ENCODE measurements at places on chromosomes 2 and 18. TPM values are rescaled to one million over a fixed set of nuclear protein-coding genes. Genes with fewer than 3 reads are reported as not detected.

Gene CFAP65
- not detected for total RNA-seq

Gene CDK15
- 0.92 TPM for total RNA-seq

DNA sequence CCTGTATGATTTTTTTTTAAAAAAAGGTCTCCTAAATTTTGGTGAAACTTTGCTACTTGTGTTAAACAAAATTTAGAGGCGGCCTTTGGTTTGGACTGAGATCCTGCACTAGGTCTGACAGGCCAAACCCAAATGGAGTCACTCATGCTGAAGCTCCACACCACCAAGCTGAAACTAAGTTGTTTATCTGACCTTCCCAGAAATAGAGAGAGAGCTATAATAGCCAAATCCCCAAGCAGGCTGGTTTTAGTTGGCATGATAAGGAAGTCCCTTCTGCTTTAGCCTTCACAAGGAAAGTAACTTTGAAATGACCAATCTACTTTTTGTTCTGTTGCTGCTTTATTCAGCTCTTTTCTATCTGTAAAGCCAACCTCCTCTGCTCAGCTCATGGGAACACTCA, 17.1 kb upstream of the THUMPD2 start:
- DNase-seq: no peak

DNA sequence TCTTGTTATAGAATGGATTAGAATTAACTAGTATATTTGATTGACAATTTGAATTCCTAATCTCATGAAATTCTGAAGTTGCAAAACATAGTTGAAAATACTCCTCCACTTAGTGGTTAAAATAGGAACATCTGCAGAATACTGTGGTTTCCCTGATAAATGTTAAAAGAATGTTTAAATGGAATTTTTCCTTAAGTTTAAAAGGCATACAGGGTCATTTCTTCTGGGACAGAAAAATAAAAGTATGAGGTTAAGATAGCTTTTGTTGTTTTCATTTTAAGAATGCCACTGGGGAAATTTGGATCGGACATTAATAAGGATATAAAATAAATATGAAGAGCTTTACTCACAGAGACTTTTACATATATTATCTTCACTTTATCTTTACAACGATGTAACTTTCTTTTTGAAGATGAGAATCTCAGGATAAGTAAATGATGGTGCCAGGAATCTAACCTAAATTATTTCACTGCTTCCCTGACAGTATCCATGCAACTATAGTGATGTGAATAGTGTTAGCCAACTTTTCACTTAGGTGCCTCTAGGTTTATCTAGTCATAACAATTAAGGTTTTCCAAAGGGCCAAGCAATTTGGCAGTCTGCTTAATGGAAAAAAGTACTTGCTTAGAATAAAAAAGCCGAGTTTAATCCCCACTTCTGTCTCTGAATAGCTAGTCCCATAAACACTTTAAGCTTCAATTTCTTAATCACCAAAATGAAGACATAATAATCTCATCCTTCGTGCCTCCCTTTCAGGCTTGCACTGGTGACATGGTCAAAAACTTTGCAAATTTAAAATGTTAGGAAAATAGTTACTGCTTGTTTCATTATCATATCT, 151.8 kb upstream of the STK17B start:
- DNase-seq: no peak

DNA sequence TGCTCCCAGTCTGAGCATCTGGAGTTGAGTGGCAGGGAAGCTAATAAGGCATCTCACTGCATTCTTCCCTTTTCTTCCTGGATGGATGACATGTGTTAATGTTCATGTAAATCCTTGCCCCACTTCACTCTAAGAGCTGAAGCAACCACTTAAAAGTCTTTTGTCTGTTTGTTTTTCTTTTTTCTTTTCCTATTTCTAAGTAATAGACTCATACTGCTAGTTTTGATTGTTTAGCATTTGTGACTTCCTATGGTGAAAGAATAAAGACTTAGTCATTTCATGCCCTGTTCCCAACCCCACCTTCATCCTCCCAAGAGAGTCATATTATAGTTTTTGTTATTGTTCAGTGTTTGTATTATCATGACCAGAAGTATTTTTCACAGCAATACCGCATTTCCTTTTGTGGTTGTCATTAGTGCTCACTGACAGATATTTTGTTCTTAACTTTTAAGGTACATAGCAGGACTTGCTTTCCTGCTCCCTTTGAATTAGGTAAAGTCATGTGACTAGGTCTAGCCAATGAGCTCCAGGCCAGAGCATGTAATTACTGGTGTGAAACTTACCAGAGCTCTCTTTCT, 18.1 kb upstream of the SPP2 start:
- no peak for DNase-seq

GRCh38 chr2:63840081-63840784, 1.5 kb upstream of the UGP2 start:
- DNase-seq: no peak

GRCh38 chr18:56775701-56776100, 124.5 kb downstream of the WDR7 start:
- DNase-seq: no peak

GRCh38 chr18:36378205-36378604, 80.7 kb downstream of the FHOD3 start:
- DNase-seq: no peak

DNA sequence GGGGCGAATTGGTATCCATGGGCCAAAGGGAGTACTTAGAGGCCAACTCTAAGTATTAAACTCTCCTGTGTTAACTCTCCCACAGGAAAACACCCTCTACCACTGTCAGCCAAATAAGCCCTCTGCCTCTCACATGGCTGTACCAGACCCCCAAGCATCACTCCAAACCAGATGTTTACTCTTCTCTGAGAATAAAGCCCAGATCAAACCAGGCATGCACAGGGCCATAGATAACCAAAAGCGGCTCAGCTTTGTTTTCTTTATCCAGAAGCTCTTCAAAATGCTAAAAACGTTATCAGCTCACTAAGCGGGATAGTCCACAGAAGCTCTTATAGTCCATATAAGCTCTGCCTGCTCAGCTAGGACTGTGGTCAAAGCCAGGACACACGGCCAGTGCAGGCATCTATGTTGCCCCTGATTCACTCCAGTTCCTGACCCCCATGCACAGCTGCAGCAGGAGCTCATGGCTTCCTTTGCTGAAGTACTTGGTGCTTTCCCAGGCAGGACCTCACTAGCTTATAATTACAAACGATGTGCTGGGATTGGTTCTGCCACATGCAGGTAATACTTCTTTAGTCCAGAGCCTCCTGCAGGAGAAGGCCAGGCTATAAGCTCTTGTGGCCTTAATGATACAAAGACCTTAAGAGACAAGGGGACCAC, 21.0 kb upstream of the SEMA4C start:
- no peak for DNase-seq

Gene CPLX4
- total RNA-seq: not detected

DNA sequence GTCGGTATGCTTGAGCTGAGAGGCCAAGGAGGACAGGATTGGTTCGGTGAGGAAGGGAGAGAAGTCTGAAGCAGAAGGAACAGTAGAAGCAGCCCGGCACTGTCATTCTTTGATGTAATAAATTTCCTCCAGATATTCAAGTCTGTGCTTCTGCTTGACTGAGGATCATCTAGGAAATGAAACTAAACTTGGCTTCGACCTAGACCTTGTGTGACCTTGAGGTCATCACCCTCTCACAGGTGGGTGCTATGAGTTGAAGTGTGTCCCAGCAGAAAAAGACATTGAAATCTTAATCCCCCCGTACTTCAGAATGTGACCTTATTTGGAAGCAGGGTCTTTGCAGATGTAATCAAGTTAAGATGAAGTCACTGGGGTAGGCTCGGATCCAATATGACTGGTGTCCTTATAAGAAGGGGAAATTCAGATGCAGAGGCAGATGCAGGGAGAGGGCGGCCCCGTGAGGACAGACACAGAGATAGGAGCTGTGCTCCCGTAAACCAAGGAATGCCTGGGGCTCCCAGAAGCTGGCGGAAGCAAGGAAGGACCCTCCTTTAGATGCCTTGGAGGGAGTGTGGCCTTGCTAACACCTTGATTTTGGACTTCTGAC, 49.0 kb downstream of the PRKCE start:
- DNase-seq: no peak

- no peak for DNase-seq
Measured at GRCh38 chr2:10033251-10034006, 9.9 kb upstream of the KLF11 start.

DNA sequence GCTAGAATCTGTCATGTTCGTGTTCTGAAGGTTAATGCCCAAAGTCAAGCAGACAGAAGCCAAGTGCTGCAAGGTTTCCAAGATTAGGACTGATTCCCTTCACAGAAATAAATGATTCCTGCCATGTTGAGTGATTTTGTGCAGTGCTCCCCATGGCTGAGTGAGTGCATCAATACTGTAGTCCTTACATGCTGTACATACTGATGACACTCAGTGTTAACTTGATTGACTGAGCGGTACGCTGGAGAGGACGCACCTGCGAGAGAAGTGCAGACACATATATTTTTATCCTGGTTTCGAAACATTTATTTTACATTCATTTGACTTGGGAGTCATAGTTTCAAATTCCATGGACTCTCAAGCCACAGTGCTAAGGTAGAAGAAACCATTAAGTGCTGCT, 92.0 kb downstream of the ASXL3 start:
- DNase-seq: no peak

DNA sequence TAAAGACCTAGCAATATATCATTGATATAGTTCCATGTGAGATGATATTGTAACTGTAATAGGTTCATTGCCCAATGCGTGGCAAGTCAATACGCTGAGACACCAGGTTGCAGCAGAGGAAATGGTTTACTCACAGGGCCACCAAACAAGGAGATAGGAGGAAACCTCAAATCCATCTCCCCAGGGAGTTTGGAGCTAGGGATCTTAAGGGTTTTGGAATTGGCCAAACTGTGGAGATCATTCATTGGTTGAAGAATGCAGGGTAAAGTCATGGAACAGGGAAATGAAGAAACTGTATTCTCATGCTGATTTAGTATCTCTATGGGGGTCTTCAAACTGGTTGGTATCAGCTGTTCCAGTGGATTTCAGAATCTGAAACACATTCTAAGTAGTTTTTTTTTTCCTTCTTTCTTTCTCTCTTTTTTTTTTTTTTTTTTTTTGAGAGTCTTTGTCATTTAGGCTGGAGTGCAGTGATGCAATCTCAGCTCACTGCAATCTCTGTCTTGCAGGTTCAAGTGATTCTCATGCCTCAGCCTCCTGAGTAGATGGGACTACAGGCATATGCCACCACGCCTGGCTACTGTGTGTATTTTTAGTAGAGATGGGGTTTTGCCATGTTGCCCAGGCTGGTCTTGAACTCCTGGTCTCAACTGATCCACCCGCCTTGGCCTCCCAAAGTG, 30.7 kb upstream of the PPM1B start:
- no peak for DNase-seq

Gene SYT4
- not detected for total RNA-seq

Gene USP37
- total RNA-seq: 8.0 TPM

DNA sequence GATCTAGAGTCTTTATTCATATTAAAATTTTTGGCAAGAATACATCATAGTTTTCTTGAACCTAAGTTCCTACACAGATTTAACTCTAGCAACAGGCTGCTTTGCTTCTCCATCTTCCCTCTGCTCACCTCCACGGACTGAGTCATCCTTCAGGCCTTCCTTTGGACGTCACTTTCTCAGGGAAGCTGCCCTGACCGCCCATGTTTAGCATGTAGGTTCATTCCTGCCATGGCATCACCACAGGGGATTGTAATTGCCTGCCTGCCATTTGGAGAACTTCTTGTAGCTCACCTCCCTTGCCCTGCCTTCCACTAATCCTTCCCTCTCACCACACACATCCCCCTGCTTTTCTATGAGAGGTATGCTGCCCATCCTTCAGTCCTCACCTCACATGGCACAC, 43.9 kb upstream of the B3GNT2 start:
- no peak for DNase-seq

DNA sequence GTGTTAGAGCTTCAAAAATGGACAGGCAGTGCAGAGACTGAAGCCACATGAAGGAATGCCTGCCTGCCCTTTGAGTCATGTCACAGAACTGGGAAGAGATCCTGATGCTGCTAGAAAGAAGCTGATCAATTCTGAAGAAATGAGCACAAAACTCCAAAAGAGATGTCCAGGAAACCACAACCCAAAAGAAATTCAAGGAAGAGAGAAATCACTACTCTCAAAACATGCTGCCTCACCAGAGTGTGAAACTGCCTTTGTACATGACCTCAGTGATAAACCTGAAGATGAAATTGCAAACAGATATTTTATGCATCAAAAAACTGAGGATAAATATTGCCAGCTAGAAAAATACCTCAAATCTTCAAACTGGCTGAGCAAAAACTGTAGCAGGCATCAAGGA, 20.5 kb downstream of the USP40 start:
- no peak for DNase-seq

GRCh38 chr2:99960790-99961189, 181.6 kb downstream of the AFF3 start:
- DNase-seq: no peak

DNA sequence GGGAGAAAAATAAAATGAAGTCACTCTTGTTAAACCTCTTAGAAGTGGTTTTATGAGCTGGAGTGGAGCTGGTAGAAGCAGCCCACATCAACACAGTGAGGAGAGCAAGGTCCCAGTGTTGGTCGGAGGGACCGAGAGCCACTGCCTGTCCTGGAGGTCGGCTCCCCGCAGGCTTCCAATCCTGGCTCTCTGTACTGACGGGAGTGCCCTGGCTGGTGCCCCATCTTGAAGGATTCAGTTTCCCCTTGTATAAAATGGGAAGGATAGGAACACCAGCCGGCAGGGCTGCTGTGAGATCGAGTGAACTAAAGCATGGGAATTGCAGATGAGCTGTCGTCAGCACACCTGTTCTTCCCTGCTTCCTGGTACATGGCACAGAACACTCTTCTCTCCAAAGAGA, 104.3 kb upstream of the ID2 start:
- no peak for DNase-seq
